ENCODE measurements at places on chromosomes 6 and 20.

- DNase-seq = no peak
Observed at GRCh38 chr20:7333841-7334240, 566.4 kb downstream of the BMP2 start.

DNA sequence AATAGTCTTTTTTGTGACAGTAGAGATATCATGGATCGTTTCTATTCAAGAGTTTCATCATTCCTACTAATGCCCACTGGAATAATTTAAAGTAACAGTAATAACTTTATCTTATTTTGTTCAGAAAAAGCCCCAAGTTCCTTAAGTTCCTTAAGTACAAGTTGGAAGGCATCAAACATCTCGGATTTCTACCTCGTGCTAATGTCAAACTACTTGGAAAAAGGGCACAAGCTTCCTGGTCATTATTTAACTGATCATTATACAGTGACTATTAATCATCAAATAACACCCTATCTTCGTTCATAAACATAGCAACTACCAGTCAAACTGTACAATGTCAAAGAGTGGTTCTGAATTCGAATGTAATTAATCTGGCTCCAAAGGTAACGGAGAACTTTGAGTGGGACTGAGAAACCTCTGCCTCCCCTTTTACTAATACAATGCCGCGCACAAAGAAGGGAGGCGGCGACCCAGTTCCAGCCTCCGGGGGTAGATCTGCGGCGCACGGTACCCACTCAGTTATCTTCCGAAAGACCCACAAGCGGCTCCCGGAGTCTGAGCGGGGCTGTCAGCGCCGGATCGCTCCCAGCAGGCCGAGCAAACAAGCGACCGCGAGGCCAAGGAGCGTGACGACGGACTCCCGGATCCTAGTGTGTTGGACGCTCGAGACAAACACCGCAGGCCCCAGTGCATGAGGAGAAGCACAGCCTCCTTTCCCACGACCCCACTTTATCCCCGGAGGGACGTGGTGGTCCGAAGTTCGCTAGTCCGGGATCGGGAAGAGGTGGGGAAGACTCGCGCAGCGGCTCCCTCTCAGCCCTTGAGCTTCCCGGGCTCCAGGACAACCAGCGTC is 716 bp downstream of the SHPRH start:
- peak; percentile 14 for DNase-seq

DNA sequence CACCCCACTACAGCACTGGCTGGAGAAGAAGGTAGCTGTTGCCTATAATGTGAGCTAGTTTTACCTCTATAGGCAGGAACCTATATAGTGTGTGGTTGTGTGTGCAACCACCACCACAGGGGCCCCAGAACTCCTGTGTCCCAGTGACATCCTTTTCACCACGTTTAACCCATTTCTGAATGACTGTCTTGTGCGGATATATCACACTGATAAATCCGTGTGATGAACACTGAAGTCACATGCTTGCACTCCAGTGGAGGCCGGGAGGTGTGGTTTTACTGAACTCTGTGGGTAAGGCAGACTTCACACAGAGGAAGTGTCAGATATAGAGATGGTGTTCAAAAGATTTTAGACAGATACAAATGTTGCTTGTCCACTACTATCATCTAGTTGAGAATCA is 32.5 kb downstream of the SDHAF4 start:
- DNase-seq = no peak

DNA sequence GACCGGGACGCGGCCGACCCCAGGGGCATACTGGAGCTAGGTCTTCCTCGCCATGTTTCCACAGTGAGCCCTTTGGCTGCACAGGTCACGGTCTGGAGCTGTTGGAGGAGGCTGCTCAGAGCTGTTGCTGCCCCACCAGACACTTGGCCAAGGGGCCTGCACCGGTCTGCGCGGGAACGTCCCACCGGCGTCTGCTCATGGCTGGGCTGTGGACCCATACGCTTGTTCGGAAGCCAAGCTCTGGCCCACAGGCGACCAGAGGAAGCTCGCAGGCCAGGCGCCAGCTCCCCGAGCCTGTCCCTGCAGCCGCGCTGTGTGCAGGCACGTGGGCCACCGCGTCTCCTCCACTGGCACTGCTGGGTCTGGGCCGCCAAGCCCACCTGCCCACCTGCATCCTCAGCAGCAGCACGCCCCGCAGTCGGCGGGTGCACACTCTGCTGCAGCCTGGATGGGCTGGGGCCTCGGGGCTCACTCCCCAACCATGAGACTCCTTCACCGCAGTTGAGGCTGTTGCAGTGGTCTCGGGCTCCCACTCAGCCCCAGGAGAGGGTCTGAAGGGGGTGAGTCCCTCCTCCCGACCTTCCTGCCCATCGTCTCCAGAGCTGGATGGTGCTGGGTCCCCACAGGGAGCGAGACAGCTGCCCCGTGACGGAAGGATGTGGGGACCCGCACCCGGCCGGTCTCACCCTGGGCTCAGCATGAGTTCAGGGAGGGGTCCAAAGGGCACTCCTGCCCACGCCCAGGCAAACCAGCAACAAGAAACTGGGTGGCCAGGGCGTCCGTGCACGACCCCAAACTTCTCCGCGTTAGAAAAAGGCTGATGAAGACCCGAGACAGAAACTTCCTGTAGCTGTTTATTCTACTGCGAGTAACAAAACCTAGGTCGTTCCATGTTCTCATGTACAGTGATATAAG is 15.5 kb upstream of the TCFL5 start:
- no peak for DNase-seq

DNA sequence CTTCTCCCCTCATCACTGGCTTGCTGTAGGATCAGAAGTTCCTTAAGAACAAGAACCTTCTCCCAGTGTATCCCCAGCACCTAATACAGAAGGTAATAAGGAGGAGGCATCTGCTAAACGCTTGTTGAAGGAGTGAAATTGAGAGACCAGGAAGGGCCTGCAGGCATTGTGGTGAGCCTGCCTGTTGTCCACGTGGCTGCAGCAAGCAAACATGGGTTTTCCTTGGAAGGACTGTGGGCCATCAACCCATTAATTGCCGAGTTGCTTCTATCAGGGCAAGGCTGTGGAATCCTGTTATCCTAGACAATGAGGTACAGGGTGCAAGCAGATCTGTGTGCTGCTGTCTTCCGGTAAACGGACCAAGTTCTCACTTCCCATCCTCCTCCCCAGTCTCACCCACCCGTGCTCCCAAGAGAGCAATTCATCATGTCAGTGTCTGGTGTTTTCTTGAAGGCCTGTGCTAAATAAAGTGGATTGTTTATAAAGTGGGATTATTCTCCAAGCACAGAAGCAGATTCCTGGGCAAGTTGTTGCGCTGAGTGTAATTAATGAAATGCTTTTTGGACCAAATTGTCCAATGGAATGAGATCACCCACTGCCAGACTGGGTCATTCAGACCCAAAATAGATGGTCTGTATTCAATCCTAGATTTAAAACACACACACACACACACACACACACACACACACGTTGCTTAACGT is 164.6 kb upstream of the CDYL start:
- DNase-seq = no peak

- no peak for DNase-seq
Observed at GRCh38 chr6:128172081-128172480, 271.2 kb upstream of the THEMIS start.

- DNase-seq = no peak
Observed at GRCh38 chr6:10112871-10113549, 301.9 kb downstream of the TFAP2A start.

All from NCI-H510A treated with DMSO at 0.1 percent for 48 hours (cell line).